ENCODE measurements at places on chromosomes 2 and 18. TPM values are rescaled to one million over a fixed set of nuclear protein-coding genes. Genes with fewer than 3 reads are reported as not detected.

GRCh38 chr18:61980355-61980754, 87.5 kb upstream of the RNF152 start:
- H3K27me3 ChIP-seq, result no peaks in the 10 kb centered on the region
- H3K4me3 ChIP-seq, result no peak overlapping the region
- no peak for DNase-seq
- H3K4me1 ChIP-seq, result no peaks in the 10 kb centered on the region
- H3K27ac ChIP-seq, result no peak overlapping the region

DNA sequence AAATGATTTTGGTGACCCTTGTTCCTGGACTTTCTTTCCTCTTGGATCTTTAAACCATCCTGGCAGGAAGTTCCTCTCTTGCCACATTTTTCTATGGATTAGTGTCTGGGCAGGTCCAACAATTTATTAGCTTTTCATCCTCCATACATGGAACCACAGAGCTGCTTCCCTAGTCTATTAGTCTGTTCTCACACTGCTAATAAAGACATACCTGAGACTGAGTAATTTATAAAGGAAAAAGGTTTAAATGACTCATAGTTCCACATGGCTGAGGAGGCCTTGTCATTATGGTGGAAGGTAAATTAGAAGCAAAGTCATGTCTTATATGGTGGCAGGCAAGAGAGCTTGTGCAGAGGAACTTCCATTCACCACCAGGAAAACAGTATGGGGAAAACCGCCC, 122.9 kb downstream of the DDX1 start:
- DNase-seq, result no peak
- H3K4me1 ChIP-seq, result no peaks in the 10 kb centered on the region
- H3K36me3 ChIP-seq, result no peaks in the 10 kb centered on the region
- no peak overlapping the region for H3K27ac ChIP-seq
- no peak overlapping the region for H3K4me3 ChIP-seq

- H3K4me3 ChIP-seq, result no peak overlapping the region
- no peak for DNase-seq
- no peak overlapping the region for H3K27ac ChIP-seq
Measured at GRCh38 chr18:75066936-75067335, 142.0 kb downstream of the PTGR3 start.

- peaks cover 7% of the 10 kb centered on the region for H3K4me1 ChIP-seq
- no peak for DNase-seq
- no peak overlapping the region for H3K4me3 ChIP-seq
Measured at GRCh38 chr2:215314896-215315295, 3.0 kb downstream of the ATIC start.

GRCh38 chr2:22020091-22020742, 896.4 kb downstream of the TDRD15 start:
- H3K27ac ChIP-seq, result no peak overlapping the region
- H3K36me3 ChIP-seq, result no peaks in the 10 kb centered on the region
- H3K4me3 ChIP-seq, result no peak overlapping the region
- H3K27me3 ChIP-seq, result no peaks in the 10 kb centered on the region

GRCh38 chr2:239751679-239752355, 273.3 kb downstream of the NDUFA10 start:
- peaks cover 18% of the 10 kb centered on the region for H3K4me1 ChIP-seq
- no peaks in the 10 kb centered on the region for H3K27me3 ChIP-seq
- H3K36me3 ChIP-seq, result no peaks in the 10 kb centered on the region

- no peaks in the 10 kb centered on the region for H3K27me3 ChIP-seq
- no peak for DNase-seq
- H3K36me3 ChIP-seq, result no peaks in the 10 kb centered on the region
- no peak overlapping the region for H3K4me3 ChIP-seq
- H3K27ac ChIP-seq, result no peak overlapping the region
Measured at GRCh38 chr18:63223837-63224236, 95.7 kb downstream of the BCL2 start.

DNA sequence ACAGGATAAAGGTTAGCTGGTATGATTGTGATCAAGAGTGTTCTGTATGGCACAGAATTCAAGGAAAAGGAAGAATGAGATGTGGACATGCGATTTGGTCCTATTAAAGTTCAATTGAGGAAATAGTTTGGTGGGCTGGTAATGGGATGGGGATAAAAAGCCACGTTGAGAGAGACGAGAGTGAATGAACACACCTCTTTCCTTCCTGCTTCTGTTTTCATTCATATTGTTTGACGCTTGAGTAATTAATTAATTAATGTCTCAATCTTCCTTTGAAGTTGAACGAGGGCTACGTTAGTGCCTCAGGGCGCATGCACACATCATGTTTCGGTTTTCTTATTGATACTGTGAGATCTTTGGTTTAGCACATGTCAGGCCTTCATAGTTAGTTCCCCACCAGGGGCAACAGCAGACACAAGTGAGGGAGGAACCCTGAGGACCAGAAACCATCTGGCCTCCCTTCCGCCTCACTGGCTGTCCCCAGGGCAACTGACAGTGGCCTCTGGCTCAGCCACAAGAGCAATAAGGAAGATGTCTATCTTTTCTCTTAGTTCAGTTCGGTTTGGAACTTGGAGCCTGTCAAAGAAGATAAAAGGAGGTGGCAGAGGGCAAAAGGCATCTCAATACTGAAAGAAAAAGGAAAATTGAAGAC, 116.0 kb downstream of the LIPG start:
- no peak for DNase-seq
- H3K4me1 ChIP-seq, result no peaks in the 10 kb centered on the region
- no peaks in the 10 kb centered on the region for H3K36me3 ChIP-seq

- H3K4me3 ChIP-seq, result no peak overlapping the region
- no peaks in the 10 kb centered on the region for H3K36me3 ChIP-seq
- H3K4me1 ChIP-seq, result peaks cover 7% of the 10 kb centered on the region
- H3K27ac ChIP-seq, result no peak overlapping the region
Measured at GRCh38 chr18:10285283-10285640, 169.2 kb upstream of the APCDD1 start.

GRCh38 chr2:3130889-3131635, 246.6 kb downstream of the EIPR1 start:
- no peaks in the 10 kb centered on the region for H3K36me3 ChIP-seq
- no peaks in the 10 kb centered on the region for H3K4me1 ChIP-seq
- DNase-seq, result no peak
- H3K27ac ChIP-seq, result no peak overlapping the region
- no peaks in the 10 kb centered on the region for H3K27me3 ChIP-seq
- no peak overlapping the region for H3K4me3 ChIP-seq

DNA sequence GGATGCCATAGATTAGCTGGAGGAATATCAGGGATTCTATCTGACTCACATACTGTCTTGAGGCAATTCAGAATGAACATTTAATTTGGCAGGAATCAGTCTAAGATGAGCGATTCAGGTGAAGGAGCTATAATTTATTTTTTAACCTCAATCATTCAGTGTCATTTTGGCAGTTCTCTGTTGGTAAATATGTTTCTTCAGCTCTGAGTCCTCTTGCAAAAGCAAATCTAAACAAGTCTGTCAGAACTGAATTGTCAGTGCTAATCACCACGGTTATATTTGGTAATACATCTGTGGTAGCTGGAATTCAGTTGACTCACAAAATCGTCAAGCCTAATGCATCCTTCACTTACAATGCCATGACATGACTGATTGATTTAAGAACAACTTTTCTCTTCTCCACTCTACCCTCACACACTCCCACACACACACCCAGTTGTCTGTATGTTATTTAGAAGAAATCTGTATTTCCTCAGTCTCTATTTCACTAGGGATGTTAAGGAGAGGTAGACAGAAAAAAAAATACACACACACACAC, 516.6 kb upstream of the NXPH2 start:
- no peak for DNase-seq
- no peak overlapping the region for H3K27ac ChIP-seq
- H3K4me3 ChIP-seq, result no peak overlapping the region
- H3K4me1 ChIP-seq, result no peaks in the 10 kb centered on the region
- H3K36me3 ChIP-seq, result no peaks in the 10 kb centered on the region

GRCh38 chr2:25822190-25823117, 55.8 kb downstream of the ASXL2 start:
- H3K36me3 ChIP-seq, result no peaks in the 10 kb centered on the region
- no peaks in the 10 kb centered on the region for H3K27me3 ChIP-seq
- peak overlapping the region; percentile 28 for H3K27ac ChIP-seq
- no peaks in the 10 kb centered on the region for H3K4me1 ChIP-seq
- DNase-seq, result peak; percentile 58

- H3K4me3 ChIP-seq, result no peak overlapping the region
- no peak for DNase-seq
- no peaks in the 10 kb centered on the region for H3K36me3 ChIP-seq
- peaks cover 8% of the 10 kb centered on the region for H3K4me1 ChIP-seq
- peaks cover 19% of the 10 kb centered on the region for H3K27me3 ChIP-seq
Measured at GRCh38 chr18:5625076-5625475, 81.3 kb upstream of the EPB41L3 start.

GRCh38 chr2:239274391-239275043, 126.3 kb downstream of the HDAC4 start:
- H3K27ac ChIP-seq, result peak overlapping the region; percentile 63
- H3K4me1 ChIP-seq, result peaks cover 35% of the 10 kb centered on the region
- H3K4me3 ChIP-seq, result peak overlapping the region; percentile 30
- DNase-seq, result no peak
- H3K36me3 ChIP-seq, result no peaks in the 10 kb centered on the region

DNA sequence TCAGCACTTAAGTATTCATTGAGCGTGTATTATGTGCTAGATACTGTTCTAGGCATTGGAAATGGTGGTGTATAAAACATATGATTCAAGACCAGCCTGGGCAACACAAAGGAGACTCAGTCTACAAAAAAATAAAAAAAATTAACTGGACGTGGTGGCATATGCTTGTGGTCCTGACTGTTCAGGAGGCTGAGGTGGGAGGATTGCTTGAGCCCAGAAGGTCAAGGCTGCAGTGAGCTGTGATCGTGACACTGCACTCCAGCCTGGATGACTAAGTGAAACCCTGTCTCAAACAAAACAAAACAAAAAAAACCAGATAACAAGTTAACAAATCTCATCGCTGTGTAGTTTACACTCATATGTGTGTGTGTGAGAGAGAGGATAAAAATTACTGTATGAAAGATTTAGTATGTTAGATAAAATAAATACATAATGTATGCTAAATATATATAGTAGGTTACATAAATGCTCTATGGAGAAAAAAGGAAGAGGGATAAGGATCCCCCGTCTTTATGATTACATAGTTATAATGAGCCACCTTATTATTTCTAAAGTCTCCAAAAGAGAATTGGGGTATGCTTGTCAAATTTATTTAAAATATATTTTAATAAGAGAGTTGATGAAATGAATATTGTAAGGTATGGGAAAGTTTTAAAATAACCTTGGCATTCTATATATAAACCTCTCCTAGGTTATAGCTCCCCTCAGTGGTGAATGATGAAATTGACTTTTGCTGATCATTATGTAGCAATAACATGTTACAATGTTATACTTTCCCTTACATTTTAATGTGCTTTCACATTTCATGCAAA, 69.2 kb downstream of the EHBP1 start:
- no peaks in the 10 kb centered on the region for H3K27me3 ChIP-seq
- no peak for DNase-seq
- H3K4me1 ChIP-seq, result peaks cover 7% of the 10 kb centered on the region
- no peak overlapping the region for H3K4me3 ChIP-seq
- H3K36me3 ChIP-seq, result no peaks in the 10 kb centered on the region

GRCh38 chr2:239153806-239154591, 246.8 kb downstream of the HDAC4 start:
- no peaks in the 10 kb centered on the region for H3K27me3 ChIP-seq
- no peak overlapping the region for H3K27ac ChIP-seq
- H3K4me3 ChIP-seq, result no peak overlapping the region
- peaks cover 60% of the 10 kb centered on the region for H3K36me3 ChIP-seq
- H3K4me1 ChIP-seq, result peaks cover 5% of the 10 kb centered on the region
- peak; percentile 37 for DNase-seq

DNA sequence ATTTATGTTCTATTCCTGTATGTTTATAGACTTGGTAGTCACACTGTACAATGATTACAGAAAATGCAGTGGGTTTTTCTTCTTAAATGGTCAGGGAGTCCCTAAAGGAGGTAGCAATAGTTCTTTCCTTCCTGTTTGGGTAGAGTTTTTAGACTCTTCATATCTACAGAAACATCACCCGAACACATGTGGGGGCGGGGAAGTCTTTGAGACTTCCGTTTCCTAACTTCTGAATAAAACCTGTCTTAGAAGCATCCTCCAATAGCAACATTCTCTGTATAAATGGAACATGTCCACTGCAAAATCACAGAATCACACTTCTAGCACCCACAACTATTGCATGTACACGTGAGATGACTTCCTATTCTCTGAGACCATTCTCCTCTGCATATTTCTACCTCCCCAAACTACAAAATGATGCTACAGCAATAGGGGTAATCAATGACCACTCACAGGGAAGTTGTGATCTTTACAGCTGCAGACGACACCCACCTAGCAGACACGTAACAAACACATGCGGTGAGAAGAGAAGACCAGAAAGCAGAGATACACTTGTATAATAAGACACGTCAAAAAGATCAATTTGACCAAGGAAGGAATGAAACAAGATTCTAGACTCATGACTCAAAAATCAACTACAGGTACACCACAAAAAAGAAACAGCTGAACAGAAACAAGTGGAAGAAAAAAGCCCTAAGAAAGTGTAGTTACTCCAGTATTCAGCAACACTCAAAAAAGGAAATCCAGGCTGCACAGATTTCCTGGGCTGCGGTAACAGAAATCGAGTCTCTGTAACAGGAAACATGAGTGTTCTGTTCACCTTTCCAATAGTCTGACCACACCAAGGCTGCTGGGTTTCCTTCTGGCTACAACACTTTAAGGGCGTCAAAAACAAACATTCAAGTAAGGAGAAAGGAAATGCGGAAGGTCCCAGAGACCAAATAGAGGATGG, 120.4 kb downstream of the ZNF516 start:
- H3K4me1 ChIP-seq, result peaks cover 7% of the 10 kb centered on the region
- H3K27ac ChIP-seq, result no peak overlapping the region
- peaks cover 45% of the 10 kb centered on the region for H3K36me3 ChIP-seq
- no peaks in the 10 kb centered on the region for H3K27me3 ChIP-seq
- no peak for DNase-seq
- no peak overlapping the region for H3K4me3 ChIP-seq

- H3K27me3 ChIP-seq, result no peaks in the 10 kb centered on the region
- no peaks in the 10 kb centered on the region for H3K4me1 ChIP-seq
- H3K4me3 ChIP-seq, result no peak overlapping the region
- no peak overlapping the region for H3K27ac ChIP-seq
- DNase-seq, result no peak
Measured at GRCh38 chr2:13260402-13260801, 543.7 kb downstream of the TRIB2 start.

- H3K4me1 ChIP-seq, result peaks cover 14% of the 10 kb centered on the region
- DNase-seq, result no peak
- no peaks in the 10 kb centered on the region for H3K36me3 ChIP-seq
- no peaks in the 10 kb centered on the region for H3K27me3 ChIP-seq
- no peak overlapping the region for H3K27ac ChIP-seq
Measured at GRCh38 chr2:9707008-9707407, 76.2 kb upstream of the YWHAQ start.

Gene VWC2L
- total RNA-seq, result not detected

Gene CDK15
- 4.5 TPM for total RNA-seq

Gene C18orf63
- 0.65 TPM for total RNA-seq

Gene LCLAT1
- total RNA-seq, result 13.0 TPM

Gene ARHGEF33
- 1.5 TPM for total RNA-seq

Gene CD207
- 3.0 TPM for total RNA-seq

Gene SH3RF3
- total RNA-seq, result 5.7 TPM

Gene ALPP
- 6.0 TPM for total RNA-seq

Gene AQP12B
- not detected for total RNA-seq

Gene AMER3
- total RNA-seq, result not detected

Gene MFSD6
- total RNA-seq, result 50.5 TPM

Gene TIA1
- total RNA-seq, result 118 TPM

Gene KCNJ13
- total RNA-seq, result not detected

Gene PLB1
- 5.5 TPM for total RNA-seq

Gene CDC42EP3
- 73.1 TPM for total RNA-seq

Gene CCDC142
- 20.2 TPM for total RNA-seq

Gene GTF2A1L
- not detected for total RNA-seq

Gene CYBRD1
- total RNA-seq, result 262 TPM
